ENCODE measurements at places on chromosomes 3 and 15. TPM values are rescaled to one million over a fixed set of nuclear protein-coding genes. Genes with fewer than 3 reads are reported as not detected.
A peak's percentile ranks its signal among the peaks of the same experiment; 100 is the strongest.

DNA sequence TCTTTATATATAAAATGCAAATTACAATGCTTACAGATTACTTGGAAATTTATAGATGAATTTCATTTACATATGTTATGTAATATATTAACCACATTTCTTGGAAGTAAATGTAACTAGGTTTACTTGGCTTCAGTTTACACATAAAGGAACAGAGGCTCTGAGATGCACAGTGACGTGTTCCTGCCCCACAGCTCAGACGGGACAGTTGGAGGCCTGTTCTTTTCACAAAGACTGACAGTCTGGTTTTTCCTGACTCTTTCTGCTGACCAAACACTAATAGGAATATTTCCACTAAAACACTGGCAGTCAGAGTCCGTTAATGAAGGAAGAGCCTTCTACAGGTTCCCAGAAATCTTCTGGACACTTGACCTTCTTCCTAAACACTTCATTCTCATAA lies 336.1 kb downstream of the MFSD1 start:
- no peak for DNase-seq

DNA sequence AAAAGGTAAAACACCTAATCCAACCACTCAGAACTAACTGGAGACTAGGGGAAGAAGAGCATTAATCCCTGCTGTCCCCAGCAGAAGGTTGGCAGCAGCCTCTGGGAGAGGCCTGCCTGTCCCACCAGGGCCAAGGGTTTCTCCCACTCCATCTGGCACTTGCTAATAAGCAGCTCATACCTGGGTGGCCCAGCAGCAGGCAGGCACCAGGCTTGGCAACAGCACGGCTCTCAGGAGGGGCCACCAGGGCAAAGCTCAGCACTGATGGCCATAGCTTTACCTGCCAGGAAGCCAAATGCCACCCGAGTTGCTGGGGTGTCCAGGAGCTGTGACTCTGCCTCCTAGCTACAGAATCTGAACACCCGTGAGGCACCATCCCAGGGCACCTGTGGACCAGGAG lies 58.3 kb downstream of the BOC start:
- DNase-seq: no peak

DNA sequence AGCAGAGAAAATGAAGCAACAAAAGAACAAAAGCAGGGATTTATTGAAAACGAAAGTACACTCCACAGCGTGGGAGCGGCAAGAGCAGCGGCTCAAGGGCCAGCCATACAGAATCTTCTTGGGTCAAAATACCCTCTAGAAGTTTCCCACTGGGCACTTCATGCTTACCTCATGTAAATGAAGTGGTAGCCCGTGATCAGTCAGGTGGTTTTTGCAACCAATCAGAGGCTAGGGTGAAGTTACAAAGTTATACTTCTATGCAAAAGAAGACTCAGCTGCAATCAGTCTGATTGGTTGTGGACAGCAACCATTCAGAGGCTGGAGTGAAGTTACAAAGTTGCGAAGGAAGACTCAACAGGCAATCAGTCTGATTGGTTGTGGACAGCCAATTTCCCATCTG lies 37.8 kb upstream of the TRH start:
- DNase-seq: peak; percentile 36

- DNase-seq: no peak
These were observed 339.3 kb downstream of the NSUN3 start for GRCh38 chr3:94402126-94402525.

GRCh38 chr3:172467170-172467824 lies 19.0 kb upstream of the GHSR start:
- no peak for DNase-seq

EFHB gene
- total RNA-seq: 0.58 TPM

- peak; percentile 59 for DNase-seq
These were observed 212.5 kb downstream of the OSBPL10 start for GRCh38 chr3:31768479-31769125.

DNA sequence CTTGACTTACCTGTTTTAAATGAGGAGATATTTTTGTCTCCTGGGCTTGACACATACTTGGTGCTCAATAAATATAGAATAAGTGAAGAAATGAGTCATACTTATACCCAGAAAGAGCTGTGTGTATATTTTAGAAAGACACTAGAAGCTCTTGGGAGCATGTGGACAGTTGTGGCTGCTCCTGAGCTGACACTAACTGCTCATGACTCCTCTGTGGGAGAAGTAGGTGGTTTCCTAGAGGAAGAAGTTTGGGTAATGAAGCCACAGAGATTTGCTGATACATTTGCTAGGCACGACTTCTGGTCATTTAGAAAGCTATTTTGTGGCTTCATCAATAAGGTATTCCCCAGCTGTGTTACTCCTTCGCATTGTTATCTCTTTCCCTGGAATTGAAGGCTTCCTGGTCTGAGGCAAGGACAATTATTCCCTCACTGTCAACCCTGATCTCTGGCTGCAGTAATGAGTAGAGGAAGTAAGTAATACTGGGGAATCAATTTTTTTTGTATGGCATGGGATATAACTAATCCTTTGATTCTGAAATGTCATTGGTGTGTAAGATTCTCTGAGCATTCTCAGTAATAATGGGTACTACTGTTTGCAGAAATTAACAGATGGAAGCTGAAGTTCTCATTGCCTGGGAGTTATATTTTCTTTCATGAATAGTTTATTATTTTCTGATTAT lies 79.6 kb upstream of the DCBLD2 start:
- DNase-seq: no peak

DNA sequence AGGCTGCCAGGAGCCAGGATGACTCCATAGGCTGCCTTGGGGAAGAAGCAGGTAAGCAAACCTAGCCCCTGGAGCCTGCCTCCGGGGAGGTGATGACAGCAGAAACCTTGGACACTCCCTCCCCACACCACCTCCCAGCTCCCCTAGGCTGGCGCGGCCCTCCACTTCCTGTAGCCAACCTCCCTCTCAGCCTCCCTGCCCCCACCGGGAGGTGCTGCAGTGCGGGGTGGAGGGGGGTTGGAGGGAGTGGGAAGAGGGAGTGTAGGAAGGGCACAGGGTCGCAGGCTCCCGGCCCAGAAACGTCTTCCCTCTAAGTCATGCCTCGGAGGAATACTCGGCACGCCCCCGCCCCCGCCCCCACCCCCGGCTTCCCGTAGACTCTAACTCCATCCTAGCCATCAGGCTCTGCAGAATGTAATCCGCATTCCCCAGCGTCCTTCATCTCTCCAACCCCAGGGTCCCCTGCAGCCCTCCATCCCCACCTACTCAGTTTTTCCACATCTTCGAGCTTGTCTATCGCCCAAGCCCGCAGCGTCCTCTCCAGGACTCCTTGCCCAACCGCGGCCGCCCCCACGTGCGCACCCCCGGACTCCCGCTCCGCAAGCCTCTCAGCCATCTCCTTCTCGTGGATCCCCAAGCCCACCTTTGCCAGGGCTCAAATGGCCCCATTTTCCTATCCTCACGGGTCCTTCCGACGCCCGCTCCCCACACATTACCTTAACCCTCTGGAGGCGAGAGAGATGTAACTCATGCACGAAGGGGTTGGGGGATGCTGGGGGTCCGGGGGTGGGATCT lies 528 bp downstream of the LPCAT4 start:
- DNase-seq: peak; percentile 69

CXCR6 gene
- total RNA-seq: 53.8 TPM

GRCh38 chr3:63981980-63982379 lies 41.3 kb downstream of the PSMD6 start:
- no peak for DNase-seq

DNA sequence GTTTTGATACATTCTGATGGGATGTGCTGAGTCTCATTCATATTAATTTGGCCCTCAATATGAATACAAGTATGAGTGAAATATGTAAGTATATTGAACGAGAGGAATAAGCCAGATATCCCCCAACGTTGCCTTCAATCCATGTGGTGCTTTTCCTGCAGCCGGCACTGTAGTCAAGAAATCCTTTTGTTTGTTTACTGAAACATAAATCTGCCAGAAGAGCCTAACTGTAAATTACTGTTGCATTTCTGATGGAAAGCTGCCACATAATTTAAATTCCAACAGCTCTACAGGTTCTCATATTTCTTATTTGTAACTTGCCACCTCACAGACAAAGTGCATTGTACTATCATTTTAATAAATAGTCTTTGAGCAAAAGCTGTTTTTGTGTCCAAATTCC lies 314.0 kb downstream of the KBTBD8 start:
- DNase-seq: no peak

- DNase-seq: no peak
These were observed 11.1 kb upstream of the HHATL start for GRCh38 chr3:42713747-42714146.

GOLGA6L7 gene
- not detected for total RNA-seq

GRCh38 chr3:8869613-8870012 lies 93.7 kb downstream of the RAD18 start:
- no peak for DNase-seq

GRCh38 chr3:157247391-157247790 lies 87.4 kb upstream of the CCNL1 start:
- no peak for DNase-seq

- no peak for DNase-seq
These were observed 952.2 kb downstream of the TUSC7 start for GRCh38 chr3:117661818-117662095.

DNA sequence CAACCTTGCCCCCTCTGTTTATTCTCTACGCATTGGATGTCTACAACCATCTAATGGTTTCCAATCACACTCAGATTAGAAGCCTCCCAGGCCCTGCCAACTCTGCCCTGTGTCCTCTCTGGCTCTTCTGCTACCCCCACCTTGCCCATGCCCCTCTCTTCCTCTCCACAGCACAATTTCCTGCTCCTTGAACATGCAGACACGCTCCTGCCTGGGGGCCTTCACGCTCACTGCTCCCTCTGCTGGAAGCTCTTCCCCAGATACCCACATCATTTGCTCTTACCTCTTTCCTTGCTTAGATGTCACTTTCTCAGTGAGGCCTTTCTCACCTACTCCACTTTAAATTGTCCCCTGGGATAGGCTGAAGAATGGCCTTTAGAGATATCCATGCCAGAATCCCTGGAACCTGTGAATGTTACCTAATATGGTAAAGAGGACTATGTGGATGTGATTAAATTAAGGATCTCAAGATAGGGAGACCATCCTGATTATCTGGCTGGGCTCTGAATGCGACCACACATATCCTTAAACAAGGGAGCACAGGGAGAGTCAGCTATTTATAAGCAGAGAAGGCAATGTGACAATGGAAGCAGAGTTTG lies 9.9 kb downstream of the KY start:
- DNase-seq: peak; percentile 15

IL17RB gene
- total RNA-seq: 60.7 TPM

DNA sequence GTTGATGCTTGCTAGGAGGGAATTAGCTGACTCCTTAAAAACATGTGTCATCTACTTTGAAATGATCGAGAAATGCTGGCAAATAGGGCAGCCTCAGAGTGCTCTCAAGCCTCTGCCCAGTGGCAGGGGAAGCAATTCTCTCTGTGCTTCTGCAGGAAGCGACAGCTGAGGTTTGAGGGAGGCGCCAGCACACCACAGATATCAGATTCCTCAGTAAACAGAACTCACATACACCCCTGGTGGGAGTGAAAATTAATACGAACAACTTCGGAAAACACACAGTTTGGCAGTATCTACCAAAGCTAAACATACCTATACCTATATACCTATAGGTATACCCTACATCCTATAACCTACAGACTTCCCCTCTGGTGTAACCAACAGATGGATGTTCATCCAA lies 61.3 kb downstream of the NSMCE3 start:
- no peak for DNase-seq

MUSTN1 gene
- total RNA-seq: 3.3 TPM

WDR72 gene
- total RNA-seq: not detected

GRCh38 chr3:154105218-154105975 lies 15.8 kb upstream of the ARHGEF26 start:
- no peak for DNase-seq

DNA sequence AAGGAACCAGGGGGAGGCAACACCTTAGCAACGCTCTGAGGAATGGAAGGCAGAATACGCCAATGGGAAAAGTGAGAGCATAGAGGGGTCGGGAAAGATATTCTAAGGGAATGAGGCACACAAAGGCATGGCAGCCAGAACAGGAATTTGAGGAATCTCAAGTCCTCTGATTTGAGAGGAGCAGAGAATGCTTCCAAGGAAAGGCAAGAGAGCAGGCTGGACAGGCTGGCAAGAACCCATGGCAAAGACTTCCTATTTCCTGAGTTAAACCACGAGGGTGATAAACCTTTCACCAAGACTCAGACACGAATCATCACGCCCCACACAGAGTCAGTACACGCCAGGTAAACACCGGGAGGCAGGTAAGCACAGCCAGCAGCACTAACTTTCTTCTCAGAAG lies 109.8 kb downstream of the IGF2BP2 start:
- no peak for DNase-seq

DNA sequence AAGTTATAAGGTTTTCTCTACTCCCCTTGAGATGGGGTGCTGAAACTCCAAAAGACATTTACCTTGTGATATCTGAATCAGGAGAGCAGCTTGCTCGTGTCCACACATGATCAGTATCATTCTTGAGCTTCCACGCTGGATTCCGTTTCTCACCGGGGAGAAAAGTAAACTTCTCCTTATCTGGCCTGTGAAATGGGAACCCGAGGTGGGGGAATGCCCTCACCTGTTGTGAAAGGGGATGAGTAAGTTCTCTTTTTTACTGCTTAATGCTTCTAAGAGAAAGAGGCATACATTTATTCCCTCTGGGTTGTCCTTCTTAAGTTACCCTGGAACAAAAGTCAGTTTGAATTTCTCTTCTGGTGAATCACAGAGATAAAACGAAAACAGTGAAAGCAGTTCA lies 440.5 kb upstream of the ADAMTS9 start:
- no peak for DNase-seq

PROK2 gene
- 2.8 TPM for total RNA-seq

- no peak for DNase-seq
These were observed 35.0 kb upstream of the HES1 start for GRCh38 chr3:194100856-194101390.

DNA sequence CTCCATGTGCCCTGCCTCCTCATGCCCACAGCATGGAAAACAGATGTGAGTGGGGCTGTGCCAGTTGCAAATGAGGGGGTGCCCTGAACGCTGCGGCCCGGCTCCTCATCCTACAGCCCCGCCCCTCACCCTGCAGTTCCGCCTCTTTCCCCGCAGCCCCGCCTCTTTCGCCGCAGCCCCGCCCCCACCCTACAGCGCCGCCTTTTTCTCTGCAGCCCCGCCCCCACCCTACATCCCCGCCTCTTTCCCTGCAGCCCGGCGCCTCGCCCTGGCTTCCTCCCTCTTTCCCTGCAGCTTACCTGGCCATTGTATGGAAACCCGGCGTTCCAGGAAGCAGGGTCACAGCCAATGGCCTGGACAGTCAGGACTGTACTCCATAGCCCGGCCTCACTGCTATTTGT lies 284.9 kb downstream of the TLE3 start:
- DNase-seq: no peak

Measured in activated CD4-positive, alpha-beta memory T cell treated with anti-CD3 and anti-CD28 coated beads, Interleukin-2, amount 10 ng/mL, durations not matched to agents 7 days and 5 days (primary cell).